ENCODE measurements at places on chromosomes 16 and 17. TPM values are rescaled to one million over a fixed set of nuclear protein-coding genes. Genes with fewer than 3 reads are reported as not detected.

Gene FAM171A2
- 0.91 TPM for total RNA-seq

Gene TNFRSF17
- not detected for total RNA-seq

Gene BIRC5
- 31.8 TPM for total RNA-seq

Gene NPIPB12
- total RNA-seq, result 14.1 TPM

Gene UBB
- 1,336 TPM for total RNA-seq

Gene TOM1L1
- 22.7 TPM for total RNA-seq

Gene C1QTNF8
- 0.65 TPM for total RNA-seq

Gene UMOD
- total RNA-seq, result not detected

Gene RHBDL1
- total RNA-seq, result 1.2 TPM

Gene HYDIN
- 4.2 TPM for total RNA-seq

Gene GLIS2
- total RNA-seq, result 4.2 TPM

Gene HS3ST3B1
- 4.6 TPM for total RNA-seq

Gene PRR35
- 0.11 TPM for total RNA-seq

Gene MT1A
- not detected for total RNA-seq

Gene MT1H
- total RNA-seq, result not detected

Gene NAA38
- total RNA-seq, result 34.7 TPM

Gene KCNJ12
- 7.2 TPM for total RNA-seq

Gene SEPTIN1
- total RNA-seq, result 0.11 TPM

Gene TPSG1
- not detected for total RNA-seq

Gene SLC35G6
- not detected for total RNA-seq

Gene LDAF1
- 63.3 TPM for total RNA-seq

Gene CASKIN2
- total RNA-seq, result 9.6 TPM

Gene GAST
- total RNA-seq, result not detected

Gene IL21R
- total RNA-seq, result 5.2 TPM

Gene KRTAP9-1
- total RNA-seq, result not detected

Gene ZSCAN10
- total RNA-seq, result not detected

Gene TNS4
- total RNA-seq, result 0.26 TPM

Measured in articular chondrocyte of knee joint (primary cell).